ENCODE measurements at places on chromosomes 5 and 9.

GRCh38 chr5:72784129-72784528 lies 32.3 kb upstream of the TNPO1 start:
- DNase-seq = no peak

- DNase-seq = no peak
Measured at GRCh38 chr5:143671674-143672569, 140.0 kb upstream of the HMHB1 start.

DNA sequence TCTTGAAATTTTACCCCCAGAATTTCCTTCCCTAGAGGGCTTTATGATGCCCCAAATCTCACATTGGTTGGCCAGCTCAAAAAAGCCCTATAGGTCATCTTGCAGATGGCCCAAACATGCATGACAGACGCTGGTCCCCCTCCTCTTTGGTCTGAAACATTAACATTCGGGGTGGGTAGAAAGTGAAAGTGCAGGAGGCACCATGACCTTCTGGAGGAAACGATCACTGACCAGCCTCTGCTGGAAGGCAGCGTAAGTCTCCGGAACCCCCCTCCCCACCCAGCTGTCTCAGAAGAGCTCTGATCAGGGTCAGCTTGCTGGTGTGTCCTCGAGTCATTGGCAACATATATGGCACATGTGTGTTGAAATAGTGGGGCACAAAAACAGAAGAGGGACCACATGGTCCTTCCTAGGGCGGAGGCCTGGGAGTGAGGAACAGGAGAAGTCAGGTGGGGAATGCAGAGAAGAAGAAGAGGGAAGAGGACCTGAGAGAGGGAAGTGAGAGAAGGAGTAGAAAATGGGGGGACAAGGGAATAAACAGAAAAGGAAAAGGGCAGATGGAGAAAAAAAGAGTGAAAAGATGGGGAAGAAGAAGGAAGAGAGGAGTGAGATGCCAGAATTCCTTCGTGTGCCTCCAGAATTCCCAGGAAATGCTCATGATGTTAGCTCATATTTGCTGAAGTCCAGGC lies 46.2 kb downstream of the IL31RA start:
- DNase-seq = no peak

DNA sequence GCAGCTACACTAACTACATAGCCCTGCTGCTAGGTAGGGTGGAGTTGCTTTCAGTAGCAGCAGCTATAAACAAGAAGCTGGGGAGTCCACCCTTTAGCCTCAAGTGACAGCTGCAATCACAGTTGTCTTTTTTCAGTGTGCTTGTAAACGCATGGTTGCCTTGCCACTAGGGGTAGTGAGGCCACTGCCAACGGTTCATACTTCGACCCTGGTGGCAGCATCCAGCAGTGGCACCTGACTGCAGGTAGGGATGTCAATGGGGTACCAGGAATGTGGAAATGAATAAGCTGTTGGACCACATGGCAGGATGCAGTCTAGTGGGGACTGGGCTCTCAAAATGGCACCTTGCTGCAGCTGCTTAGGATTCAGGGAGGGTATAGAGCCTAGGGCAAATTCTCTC lies 367.2 kb downstream of the RASEF start:
- DNase-seq = no peak

DNA sequence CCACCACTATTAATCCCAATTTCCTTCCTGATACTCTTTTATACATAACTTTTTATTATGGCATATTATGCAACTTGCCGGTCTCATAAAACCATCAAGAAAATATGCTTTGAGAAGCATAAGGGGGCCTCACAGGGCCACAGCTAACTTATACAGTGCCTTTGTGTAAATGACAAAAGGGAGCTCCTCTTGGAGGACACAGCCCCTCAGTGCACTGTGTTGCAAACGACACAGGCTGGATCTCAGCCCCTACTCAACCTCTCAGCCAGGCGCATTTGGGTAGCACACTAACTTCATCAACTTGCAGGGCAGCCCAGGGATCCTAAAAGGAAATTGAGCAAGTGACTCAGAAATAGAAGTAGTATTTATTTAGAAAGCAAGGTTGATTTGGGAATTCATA lies 35.4 kb downstream of the RIGI start:
- no peak for DNase-seq

DNA sequence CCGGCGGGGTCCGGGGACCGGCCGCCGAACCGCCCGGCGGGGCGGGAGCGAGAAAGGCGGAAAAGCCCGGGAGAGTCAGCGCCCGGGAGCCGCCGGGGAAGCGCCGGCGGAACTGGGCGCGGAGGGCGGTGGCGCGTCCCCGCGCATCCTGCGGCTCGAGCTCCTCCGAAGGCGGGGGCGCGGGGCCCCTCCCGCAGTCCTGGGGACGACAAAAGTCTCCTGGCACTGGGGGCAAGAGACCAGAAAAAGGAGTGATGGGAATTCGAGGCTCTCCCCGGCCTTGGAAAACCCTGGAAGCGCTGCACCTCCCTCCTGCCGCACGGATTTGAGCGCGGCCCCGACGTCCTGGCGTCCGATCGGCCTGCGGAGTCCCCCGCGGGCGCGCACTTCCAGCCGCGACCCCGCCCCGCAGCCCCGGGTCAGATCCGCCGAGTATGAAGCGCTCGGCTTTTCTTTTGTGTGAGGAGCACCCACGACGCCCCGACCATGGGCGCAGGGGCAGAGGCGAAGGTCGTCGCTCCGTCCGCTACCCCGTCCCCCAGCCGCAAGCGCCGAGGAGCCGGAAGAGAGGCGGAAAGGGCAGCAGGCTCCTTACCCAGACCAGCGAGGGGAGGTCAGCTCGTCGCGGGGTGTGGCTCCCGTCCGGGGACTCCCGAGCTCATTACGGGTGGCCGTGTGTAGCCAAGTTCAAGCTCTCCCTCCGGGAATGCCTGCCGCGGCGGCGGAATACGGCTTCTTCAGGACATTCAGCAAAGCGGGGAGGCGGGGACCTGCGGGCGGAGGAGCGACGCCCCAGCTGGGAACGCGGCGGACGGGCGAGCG lies at the start of gene EPB41L4A:
Gene EPB41L4A, minus strand, starts transcription at position 114 of the 822 bp plus-strand sequence. CDS start 238 bp downstream, outside the sequence.
- DNase-seq = peak; percentile 7

- DNase-seq = no peak
Measured at GRCh38 chr5:67817652-67818051, 397.9 kb upstream of the PIK3R1 start.

- DNase-seq = no peak
Measured at GRCh38 chr9:14542071-14542470, 151.2 kb downstream of the ZDHHC21 start.

DNA sequence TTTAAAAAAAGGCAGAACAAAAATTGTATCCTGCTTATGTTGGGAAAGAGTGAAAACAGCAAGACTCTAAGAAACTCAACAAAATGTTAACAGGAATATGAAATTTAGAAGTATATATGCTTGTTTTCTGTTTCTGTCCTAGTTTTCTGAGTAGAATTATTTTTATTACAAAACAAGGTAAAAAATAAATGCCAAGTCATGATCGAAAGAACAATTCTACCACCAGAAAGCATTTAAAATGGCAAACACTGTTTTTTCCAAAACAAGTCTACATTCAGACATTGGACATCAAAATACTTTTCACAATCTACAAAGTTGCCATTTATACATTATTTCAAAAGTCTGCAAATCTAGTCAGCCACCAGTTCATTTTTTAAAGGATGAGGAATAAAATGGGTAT lies 102.6 kb downstream of the TLE1 start:
- no peak for DNase-seq

DNA sequence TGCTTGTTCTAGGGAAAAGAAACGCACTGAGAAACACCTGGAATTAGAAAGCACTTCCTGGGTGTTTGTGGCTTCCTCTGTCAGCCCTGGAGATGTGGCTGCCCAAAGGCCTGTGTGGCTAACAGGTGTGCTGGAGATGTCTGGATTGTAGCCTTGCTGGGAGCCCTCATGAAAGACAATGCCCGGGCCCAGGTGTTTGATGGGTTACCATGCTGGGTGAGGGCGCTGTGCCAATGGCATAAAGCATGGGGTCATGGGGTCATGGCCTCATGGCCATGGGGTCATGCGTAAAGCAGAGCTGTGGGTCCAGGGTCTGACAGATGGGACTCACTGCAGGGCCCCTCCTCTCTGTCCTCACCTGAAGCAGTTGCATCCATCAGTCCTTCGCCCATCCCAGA lies 21.6 kb downstream of the ANKRD33B start:
- DNase-seq = no peak

GRCh38 chr5:171488876-171489275 lies 69.4 kb downstream of the FGF18 start:
- no peak for DNase-seq

DNA sequence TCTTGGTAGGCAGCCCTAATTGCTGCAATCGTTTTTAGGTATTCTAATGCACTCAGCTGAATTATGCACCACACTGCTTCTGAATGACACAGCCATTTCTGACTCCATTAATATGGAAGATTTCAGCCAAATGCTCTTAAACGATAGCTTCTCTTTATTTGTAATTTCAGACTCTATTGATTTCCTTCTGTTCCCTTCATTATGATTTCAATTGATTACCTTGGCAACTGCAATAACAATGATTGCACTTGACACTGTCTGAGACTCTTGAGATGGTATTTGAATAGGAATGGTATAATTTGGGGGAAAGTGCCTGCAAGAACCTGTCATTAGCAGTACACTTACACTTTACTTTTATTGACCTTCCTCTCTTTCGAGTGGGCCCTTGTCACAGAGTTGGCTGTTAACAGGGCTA lies 296.1 kb upstream of the DMAC1 start:
- no peak for DNase-seq

DNA sequence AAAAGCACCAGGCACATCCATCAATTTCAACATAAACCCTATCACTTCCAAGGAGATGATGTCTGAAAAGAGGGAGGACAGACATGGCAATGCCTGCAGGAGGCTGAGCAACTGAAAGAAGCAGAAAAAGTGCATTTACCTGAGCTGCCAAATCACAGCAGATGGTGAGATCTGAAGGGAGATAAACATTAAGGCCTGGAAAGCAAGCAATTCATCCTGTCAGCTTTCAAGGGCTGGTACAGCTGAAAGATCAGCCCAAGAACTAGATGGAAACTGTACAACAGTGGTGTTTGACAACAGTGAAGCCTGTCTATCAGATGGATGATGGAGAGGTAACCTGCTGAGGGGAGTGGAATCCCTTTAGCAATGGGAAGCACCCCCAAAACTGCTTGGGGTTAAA lies 433.2 kb upstream of the ZNF608 start:
- DNase-seq = no peak

- peak; percentile 28 for DNase-seq
Measured at GRCh38 chr9:91758491-91758981, 191.5 kb downstream of the ROR2 start.

- no peak for DNase-seq
Measured at GRCh38 chr9:7088611-7089010, 330.8 kb downstream of the KDM4C start.

- no peak for DNase-seq
Measured at GRCh38 chr5:73387149-73387591, 61.4 kb downstream of the FOXD1 start.

- DNase-seq = no peak
Measured at GRCh38 chr9:95910770-95911340, 35.4 kb downstream of the ERCC6L2 start.

GRCh38 chr9:27499451-27499850 lies 24.6 kb upstream of the IFNK start:
- DNase-seq = peak; percentile 24

- DNase-seq = no peak
Measured at GRCh38 chr9:14868772-14869583, 41.2 kb downstream of the FREM1 start.

- no peak for DNase-seq
Measured at GRCh38 chr9:130343445-130343918, 77.9 kb downstream of the HMCN2 start.

DNA sequence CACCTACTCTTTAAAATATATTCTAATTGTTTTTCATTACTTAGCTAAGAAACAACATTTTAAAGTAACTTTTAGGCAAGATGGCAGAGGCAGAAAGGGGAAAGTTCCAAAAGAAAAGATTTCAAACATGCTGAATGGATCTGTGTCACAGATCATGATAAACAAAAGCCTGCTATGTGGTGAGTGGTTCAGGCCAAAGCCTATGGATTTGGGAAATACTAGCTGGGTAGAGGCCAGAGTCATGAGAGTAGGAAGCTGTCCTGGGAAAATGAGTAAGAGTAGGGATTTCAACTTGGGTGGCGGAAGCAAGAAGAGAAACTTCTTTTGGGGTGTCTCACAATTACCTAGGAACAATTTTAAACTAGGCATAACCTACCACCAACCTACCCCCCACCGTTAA lies 68.7 kb upstream of the GRHPR start:
- DNase-seq = no peak

DNA sequence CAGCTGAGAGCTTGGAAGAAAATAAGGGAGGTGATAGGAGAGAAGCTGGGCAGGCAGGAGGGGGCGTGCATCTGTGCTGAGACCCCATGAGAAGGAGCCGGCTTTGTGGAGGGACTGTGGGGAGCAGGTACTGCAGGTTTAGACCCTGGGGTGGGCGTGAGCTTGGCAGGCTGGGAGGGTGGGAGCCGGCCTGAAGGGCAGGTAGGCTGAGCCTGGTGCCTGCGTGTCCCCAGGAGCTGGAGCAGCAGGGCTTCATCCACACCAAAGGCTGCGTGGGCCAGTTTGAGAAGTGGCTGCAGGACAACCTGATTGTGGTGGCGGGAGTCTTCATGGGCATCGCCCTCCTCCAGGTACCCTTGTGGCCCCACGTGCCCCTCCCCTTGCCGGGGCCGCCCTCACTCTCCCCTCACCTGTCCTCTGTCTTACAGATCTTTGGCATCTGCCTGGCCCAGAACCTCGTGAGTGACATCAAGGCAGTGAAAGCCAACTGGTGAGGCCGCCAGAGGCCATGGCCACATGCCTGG lies 9.2 kb downstream of the TSPAN17 start:
- DNase-seq = no peak

DNA sequence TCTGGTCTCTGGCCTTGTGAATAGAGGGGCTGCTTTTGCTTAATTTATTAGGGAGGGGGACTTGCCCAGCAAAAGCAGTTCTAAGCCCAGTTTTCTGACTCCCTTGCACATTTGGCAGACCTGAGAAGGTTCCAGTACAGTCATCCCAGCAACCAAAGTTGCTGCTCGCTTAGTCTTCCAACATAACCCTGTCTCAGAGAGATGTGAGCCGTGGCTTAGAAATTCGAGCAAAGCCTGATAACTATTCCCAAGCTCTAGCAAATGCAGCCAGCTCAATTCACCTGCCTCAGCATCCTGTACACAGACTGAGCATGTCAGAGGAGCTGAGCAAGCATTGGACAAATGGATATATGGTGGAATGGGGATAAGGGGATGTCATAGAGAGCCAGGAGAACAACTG lies 401.9 kb downstream of the SPOCK1 start:
- no peak for DNase-seq
